Psoas muscle (tissue), 8 donors: ENCODE measurements at places on chromosomes 7 and 10. TPM values are rescaled to one million over a fixed set of nuclear protein-coding genes. Genes with fewer than 3 reads are reported as not detected.

DNA sequence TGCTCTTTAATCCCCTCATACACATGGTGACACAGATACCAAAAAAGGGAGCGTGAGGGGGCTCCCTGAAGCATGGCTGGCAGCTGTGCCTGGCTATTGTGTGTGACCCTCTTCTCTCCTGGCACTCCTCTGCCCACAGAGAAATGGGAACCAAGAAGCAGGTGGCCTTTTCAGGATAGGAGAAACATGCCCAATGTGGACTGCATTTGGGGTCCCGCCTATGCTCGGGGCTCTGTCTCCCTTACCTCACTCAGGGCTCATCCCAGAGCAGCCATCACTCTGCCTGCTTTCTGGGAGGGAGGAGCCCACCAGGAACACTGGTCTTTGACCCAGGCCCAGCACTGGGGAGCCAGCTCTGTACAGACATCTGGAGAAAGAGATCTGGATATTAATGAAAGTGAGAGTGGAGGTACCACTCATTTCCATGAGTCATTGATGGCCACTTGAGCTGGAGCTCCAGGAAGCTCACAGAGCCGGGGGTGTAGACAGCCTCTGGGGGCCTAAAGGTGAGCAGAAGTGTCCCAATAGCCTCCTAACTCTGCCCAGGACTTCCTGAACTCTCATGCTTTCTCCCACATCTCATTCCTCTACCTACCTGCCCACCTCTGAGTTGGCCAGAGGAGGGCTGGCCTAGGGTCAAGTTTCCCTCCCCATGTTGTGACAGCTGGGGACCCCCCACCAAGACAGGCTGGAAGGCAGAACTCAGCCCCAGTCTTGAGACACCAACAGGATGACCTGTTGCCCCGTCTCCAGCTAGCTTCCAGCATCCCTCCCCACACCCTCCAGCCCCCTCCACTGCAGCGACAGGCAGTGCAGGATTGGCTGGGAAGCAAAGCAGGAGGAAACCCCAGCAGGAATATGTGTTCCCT lies 42.6 kb downstream of the DRGX start:
- no peak for DNase-seq

DNA sequence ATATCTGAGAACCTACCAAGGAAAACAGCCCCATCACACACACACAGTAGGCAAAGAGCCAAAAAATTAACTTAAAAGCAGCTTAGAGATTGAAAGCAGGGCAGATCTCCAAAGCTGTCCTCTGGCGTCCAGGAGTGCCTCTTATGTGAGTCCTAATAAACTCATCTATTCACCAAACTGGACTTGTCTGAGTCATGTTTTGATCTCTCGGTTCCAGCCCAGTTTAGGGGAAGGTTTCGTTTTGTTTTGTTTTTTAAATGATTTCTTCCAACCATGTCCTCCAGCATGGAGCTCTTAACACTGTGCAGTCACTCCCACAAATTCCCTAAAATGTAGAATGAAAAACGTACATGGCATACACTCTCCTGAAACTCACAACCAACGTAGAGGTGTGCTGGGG lies 6.7 kb upstream of the PRSS37 start:
- no peak for DNase-seq

DNA sequence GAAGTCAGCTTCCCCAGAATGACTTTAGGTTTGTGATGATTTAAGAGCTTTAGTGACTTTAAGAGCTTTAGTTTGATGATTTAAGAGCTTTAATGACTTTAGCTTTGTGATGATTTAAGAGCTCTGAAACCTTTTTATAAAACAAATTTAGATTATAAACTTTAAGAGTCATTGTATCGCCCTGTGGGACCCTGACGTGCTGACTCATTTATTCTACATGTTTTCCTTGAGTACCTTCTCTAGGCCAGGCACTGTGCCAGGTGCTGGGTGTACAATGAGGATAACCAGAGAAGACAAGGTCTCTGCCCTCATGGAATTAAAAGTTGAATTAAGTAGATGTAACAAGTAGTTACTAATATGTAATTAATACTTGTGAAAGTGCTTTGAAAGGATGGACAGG lies 45.4 kb downstream of the CNNM1 start:
- DNase-seq: no peak

GRCh38 chr7:116647861-116648260 lies 24.1 kb upstream of the MET start:
- no peak for DNase-seq

- DNase-seq: no peak
These were observed 41.6 kb downstream of the BMPR1A start for GRCh38 chr10:86798025-86798424.

DNA sequence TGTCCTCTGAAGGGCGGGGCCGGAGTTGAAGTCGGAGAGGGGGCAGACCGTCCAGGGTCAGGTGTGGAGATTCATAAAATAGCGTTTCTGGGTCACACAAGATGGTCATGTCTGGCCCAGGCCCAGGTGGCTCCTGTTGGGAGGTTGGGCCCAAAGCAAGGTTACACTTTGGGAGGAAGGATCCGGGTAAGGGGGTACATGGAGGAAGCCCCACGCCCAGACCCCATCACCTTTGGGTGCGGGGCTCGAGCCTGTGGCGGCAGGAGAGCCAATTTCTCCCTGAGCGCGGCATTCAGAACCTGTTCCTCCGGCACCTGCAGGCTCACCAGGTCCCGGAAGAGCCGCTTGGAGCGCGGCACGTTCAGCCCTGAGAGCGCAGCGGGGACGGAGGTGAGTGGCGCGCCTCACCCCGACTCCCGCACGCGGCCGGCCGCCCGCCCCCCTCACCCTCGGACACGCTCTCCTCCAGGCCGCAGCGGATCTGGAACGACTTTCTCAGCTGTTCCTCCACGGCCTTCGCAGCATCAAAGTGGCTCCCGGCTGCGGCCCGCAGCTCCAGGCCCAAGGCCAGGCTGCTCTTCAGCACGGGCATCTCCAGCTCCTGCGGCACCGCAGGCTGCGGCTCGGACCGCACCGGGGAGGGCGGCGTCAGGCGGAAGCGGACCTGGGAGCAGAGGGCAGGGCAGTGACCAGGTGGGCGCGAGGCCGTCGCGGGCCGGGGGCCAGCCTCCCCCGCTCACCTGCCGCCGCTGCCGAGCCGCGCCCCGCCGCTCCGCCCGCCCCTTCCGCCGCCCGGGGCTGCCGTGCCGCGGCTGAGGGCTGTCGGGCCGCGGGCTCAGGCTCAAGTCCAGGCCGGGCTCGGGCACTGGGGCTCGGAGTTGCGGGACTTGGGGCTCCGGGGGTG lies 644 bp downstream of the PPP1R35 start:
- DNase-seq: peak; percentile 30

GRCh38 chr10:114987995-114988394 lies 50.0 kb downstream of the TRUB1 start:
- DNase-seq: no peak

GRCh38 chr10:47190301-47190700 lies 109.7 kb upstream of the GDF10 start:
- DNase-seq: no peak

DNA sequence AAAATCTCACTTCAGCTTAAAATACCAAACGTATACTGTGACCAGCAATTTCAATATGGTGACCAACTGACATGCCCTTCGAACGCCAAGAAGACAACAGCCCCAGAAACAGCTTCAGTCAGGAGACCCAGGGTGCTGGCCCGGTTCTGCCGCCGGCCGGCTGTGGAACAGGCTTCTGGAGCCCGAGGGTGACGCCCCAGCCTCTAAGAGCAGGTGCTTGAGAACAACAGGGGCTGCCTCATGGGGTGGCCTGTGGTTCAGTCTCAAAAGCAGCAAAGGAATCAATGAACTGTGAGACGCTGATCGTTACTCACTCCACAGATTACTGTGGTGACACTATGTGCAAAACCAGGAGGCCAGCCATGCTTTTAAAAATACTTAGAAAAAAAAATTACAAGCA lies 17.3 kb downstream of the GPER1 start:
- DNase-seq: peak; percentile 42

GRCh38 chr7:24713850-24714675 lies 43.2 kb downstream of the GSDME start:
- no peak for DNase-seq

Gene PON1
- total RNA-seq: not detected

DNA sequence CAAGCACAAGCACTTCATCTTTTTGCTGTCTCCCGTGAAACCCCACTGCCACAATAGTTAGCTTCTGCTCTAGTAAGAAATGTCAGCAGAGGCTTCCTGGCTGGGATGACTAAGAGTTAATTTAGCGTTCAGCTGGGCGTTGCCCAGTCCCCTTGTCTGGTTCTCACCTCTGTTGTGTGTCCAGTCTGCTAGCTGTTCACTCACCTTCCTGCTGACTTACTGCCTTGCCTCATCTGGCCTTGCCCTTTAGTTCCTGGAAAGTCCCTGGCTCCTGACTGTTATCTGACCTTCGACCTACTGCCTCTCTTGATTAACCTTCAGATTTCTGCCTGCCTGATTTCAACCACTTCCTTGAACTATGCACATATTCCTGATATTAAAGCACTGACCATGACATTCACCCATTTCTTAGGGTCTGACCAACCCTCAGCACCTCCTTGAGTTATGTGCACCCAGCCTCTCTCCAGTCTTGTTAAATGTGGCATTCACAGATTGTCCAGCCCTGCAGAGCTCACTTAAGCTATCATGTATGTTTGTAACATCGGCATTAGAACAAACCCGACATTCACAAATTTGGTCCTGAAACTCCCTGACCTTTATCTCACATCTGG lies 30.3 kb downstream of the C7orf33 start:
- no peak for DNase-seq

Gene SPAM1
- total RNA-seq: not detected

GRCh38 chr10:74190494-74190893 lies 39.5 kb downstream of the ADK start:
- no peak for DNase-seq

- peak; percentile 86 for DNase-seq
These were observed at the start of gene ARPC1B for GRCh38 chr7:99374111-99375064. TSS of gene ARPC1B (plus strand) at chr7:99374730. CDS start at chr7:99385715, 10,985 bp downstream.

DNA sequence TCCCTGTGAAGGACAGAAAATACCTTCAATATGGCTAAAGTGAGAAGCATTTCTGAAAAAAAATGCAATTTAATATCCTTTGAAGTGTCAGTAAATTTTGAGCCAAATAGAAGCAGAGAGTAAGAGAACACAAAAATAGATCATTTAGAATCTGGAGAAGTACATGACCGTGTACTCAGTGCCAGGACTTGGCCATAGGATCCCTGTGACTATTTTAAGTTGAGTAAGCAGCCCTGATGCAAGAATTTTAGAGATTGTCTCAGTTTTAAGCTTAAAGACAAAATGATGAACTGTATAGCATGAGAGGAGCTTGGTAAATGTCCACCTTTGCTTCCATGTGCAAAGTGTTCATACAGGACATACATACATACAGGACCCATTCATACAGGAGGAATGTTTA lies 2.5 kb downstream of the PTER start:
- DNase-seq: no peak

- DNase-seq: no peak
These were observed 340.2 kb downstream of the CDC14C start for GRCh38 chr7:49264530-49264929.

DNA sequence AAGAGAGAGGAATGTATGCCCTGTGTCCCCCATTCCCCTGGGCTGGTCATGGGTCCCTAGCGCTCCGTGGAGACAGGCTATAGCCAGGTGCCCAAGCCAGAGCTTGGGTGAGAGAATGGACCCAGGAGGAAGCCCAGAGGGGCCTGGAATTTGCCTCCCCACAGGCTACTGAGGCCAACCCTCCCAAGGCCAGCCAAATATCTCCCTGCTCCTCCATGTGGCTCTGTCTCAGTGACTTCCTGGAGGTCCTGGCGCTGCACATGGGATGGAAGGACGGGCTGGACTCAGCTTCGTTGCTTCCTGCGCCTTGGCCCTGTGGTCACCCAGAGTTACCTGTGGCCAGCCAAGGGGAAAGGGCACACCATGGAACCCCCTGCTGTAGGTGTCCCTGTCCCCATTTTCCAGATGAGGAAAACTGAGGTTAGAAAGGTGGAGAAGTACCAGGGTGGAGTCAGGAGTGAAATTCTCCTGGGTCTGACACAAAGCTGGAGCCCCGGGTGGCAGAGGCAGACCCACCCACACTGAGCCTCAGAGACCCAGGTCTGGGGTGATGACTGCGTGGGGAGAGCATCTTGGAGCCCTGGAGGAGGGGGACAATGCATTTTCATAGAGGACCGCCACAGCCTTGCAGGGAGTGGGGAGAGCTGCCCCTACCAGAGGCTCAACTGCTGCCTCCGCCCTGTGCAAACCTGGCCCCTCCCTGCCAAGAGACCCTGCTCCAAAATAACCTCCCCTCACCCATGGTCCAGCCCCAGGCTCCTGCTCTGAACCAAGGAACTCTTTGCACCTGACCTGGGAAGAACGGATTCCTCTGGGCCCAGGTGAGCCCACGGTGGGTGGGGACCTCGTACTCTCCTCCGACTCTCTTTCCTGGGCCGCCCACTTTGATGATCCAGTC lies 42.6 kb downstream of the TMEM270 start:
- DNase-seq: no peak
